CD4-positive, alpha-beta T cell treated with Interferon gamma for 1 hour (primary cell): ENCODE measurements at places on chromosomes 7 and 10.
A peak's percentile ranks its signal among the peaks of the same experiment; 100 is the strongest.

GRCh38 chr7:84524714-84525694 lies 330.4 kb upstream of the SEMA3A start:
- DNase-seq = no peak

GRCh38 chr10:12960941-12961340 lies 40.6 kb downstream of the CCDC3 start:
- DNase-seq = no peak

DNA sequence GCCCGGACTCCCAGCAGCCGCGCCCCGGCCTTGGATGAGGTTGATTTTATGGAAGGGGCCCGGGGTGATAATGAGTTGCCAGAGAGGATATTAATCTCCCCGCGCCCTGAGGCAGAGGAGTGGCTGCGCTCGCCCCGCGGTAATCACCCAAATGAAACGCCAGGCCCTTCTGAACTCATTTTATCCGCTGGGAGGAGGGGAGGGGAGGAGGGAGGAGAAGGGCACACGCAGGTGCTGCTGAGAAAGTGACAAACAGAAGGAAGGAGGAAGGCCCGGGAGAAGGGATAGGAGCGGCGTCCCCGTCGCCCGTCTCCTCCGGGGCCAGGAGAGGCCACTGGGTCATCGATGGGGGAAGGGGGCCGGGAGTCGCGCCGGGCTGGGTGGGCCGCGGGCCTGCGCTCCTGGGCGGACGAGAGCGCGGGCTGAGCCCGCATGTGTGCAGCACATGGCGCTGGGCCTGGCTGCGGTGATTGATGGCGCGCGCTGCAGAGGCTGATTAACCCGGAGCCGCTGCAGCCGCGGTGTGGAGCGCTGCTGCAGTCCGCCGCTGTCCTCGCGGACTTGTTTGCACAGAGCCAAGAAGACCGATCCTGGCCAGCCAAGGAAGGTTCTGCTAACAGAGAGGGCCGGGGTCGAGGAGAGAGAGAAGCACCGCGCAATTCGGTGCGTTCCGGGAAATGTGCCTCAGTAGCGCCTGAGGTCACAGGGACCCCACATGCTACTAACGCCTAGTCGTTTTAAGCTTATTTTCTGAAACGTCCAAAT lies 6.5 kb downstream of the MNX1 start:
- DNase-seq = no peak

- DNase-seq = peak; percentile 25
Measured at GRCh38 chr10:43137717-43138020, 576 bp upstream of the CSGALNACT2 start.

DNA sequence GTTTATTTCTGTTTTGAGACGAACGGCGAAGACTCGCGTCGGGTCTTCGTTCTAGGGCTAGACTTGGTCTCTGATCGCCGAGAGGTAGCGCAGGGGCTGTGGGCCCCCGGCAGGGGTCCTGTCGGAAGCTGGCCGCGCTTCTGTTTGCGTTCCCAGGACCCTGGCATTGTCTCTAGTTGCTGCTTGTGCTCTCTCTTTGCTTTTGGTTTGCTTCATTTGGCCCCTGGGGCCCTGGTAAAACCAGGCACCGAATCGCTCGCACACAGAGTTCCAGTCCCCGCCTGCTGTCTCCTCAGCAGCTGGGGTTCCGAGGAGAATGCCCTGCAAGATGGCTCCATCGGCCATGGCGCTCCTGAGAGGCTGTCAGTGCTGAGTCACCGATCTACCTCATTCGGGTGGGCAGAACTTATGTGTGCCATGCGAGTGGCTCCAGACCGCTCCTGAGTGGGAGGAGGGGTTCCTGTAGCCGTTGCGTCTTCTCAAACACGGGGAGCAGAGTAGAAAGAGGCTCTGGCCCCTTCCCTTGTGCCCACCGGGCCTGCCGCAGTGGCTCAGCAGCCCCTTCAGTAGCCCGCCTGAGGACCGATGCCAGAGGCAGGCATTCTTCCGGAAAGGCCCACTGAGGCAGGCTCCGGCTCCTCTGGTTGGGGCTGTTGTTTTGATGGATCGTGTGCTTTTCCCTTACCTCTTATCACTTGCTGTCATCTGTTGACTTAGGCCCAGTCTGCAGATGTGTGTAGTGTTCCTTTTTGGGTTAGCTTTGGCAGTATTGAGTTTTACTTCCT lies 826 bp downstream of the CHPF2 start:
- peak; percentile 63 for DNase-seq

DNA sequence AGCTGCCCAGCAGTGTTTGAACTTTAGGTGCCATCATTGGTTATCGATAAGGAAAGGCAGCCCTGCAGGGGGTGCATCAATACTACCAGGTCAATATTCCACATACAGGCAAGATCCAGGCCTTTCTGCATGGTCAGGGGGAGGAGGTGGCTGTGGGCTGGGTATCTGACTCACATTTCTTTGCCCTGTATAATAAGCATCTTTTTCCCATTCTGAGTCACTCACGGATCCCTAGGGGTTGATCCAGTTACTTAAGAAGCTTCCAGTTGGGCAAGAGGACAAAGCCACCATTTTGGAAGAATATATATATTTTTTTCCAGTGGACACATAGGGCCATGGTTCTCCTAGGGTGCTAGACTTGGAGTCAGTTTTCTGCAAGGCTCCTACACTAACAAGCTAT lies 114.2 kb upstream of the HABP2 start:
- DNase-seq = no peak

DNA sequence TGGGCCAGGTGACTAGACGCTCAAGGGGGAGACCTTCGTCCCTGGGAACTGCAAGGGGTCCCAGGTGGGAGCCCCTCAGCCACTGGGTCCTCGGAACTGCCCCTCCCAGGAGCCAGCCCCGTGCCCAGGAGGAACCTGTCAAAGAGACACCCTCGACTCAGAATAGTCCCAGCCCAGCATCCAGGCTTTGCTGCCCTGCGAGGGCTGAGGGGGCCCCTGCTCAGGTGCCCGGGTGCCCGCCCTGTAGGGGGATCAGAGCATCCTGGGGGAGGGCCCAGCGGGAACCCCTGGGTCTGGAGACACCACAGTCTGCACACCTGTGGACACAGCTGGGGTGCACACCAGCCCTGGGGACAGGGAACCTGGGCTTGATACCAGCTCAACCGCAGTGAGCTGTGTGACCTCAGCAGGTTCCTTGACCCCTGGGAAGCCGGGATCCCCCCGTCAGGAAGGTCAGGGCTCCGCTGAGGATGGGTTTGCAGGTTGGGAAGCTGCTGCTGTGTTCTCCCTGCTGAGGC lies 407 bp downstream of the ELN start:
- DNase-seq = no peak

- no peak for DNase-seq
Measured at GRCh38 chr7:134699021-134699818, 52.6 kb downstream of the BPGM start.

DNA sequence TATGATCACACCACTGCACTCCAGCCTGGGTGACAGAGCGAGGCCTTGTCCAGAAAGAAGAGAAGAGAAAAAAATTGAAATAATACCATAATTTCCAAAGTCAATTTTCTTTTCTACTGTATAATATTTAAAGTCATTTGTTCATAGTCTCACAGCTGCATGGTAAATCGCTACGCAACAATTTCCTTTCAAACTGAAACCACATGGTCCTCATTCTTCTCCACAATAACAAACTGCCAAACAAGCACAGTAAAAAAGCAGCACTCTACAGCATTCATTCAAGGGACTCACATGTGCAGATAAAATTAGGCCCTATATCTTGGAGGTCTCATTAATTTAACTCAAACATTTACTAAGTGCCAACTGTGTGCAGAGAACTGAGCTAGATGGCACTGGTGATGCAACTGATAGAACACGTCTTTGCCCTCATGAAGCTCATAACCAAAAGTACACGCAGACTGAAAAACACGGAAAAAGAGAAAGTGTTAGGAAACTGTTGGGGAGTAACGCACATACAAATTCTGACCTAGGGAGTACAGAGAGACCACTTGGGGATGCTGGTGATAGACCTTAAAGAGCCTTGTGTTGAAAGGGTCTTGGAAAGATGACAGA lies 68.4 kb upstream of the SRRM3 start:
- DNase-seq = no peak

DNA sequence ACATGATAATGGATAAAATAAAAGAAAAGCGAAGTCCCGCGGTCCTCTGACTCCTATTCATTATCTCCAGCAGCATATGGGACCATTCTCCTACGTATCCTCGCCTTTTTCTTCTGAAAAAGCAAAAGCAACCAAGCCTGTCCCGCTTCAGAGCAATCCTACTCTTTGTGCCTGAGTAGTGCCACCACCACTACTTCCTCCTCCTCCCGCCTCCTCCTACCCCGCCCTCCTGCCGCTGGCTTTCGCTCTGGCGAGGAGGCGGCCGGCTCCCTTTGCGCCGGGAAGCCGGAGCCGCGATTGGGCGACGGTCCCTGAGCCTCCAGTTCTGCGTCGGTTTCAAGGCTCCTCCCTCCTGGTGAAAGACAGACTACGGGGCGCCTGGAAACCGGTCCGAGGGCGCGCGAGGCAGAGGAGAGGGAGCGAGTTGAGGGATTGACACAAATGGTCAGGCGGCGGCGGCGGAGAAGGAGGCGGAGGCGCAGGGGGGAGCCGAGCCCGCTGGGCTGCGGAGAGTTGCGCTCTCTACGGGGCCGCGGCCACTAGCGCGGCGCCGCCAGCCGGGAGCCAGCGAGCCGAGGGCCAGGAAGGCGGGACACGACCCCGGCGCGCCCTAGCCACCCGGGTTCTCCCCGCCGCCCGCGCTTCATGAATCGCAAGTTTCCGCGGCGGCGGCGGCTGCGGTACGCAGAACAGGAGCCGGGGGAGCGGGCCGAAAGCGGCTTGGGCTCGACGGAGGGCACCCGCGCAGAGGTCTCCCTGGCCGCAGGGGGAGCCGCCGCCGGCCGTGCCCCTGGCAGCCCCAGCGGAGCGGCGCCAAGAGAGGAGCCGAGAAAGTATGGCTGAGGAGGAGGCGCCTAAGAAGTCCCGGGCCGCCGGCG lies at the start of gene FZD1:
Gene FZD1 (plus strand): TSS at position 388 of the 878 bp plus-strand sequence. CDS start 448 bp downstream, at position 836.
- peak; percentile 81 for DNase-seq

DNA sequence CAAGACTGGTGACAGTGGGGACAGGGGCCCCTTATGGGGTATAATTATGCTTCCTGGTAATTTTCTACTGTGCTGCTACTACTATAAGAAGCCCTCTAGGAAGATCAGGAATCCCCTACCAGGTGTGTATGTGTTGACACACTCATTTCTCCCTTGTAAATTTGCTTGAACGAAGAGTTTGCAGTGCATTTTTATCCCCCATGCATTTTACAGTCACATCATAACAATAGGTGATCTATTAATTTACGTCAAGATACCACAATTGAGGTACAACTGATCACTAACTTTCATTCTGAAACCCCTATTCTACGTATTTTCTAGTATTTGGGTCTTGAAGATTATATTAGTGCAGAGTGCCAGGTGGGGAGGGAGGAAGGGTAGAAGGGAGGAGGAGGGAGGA lies 252.2 kb downstream of the NSUN6 start:
- no peak for DNase-seq

DNA sequence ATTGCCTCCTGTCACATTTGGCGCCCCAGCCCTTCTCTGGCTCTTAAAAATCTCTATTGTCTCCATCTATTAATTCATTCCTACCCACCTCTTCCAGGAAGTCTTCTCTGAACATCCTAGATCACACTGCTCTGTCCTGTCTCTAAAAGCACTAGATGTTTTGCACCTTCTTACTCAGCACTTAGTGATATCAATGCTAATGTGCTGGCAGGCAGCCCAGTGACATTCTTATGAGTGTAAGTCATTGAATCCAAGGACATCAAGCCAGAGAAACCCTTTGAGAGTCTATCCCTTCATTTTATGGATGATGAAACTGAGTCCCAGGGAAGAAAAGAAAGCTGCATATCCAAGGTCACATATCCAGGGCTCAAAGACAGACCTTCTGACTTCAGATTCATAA lies 48.3 kb upstream of the PAX2 start:
- DNase-seq = no peak

GRCh38 chr7:140674356-140674800 lies 1.6 kb downstream of the ADCK2 start:
- peak; percentile 6 for DNase-seq
